ENCODE measurements at places on chromosomes 1 and 21.
A peak's percentile ranks its signal among the peaks of the same experiment; 100 is the strongest.

DNA sequence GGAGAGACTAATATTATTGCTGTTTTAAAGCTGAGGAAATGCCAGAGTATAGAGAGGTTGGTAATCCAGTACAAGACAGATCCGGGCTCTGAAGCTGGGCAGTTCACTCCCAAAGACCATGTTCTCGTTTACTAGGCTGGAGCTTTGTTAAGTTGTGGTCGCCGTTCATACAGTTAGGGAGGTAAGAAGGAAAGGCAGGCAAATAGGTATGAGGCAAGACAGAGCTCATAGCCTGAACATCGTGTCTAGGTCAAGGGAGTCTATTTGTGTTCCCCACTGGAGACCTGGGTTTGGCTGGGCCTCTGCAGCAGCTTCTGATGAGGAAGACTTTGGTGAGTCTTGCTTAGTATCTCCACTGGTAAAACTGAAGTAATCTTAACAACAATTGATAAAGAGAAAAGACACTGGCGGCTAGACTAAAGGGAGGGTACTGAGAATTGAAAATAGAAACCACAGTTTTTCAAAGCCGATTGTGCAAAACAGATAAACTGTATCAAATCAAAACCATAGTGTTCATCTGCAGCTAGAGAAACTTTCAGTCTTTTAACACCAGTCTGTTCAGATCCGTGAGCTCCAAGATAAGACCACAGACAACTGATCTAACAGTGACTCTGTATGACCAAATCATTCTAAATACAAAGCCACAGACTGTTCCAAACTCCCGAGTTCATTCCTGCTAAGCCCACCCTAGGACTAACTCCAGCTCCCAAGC is 217.0 kb upstream of the FAM78B start:
- no peak for DNase-seq

DNA sequence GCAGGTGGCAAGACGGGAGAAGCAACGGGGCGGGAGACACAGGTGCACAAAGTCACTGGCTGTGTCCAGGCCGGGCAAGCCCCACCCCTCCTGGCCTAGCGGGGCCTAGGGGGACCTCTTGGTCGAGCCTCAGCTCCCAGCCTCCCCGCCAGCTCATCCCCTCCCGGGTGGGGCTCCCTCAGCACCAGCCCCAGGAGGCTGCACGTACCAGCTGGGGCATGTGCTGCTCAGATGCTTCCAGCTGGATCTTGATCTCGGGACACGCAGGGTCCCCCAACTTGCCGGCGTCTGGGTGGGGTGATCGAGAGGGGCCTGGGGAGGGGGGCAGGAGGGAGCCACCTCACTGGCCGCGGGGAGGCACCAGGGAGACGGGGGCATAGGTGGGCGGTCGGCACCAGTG is 71.4 kb downstream of the RAP1GAP start:
- no peak for DNase-seq

DNA sequence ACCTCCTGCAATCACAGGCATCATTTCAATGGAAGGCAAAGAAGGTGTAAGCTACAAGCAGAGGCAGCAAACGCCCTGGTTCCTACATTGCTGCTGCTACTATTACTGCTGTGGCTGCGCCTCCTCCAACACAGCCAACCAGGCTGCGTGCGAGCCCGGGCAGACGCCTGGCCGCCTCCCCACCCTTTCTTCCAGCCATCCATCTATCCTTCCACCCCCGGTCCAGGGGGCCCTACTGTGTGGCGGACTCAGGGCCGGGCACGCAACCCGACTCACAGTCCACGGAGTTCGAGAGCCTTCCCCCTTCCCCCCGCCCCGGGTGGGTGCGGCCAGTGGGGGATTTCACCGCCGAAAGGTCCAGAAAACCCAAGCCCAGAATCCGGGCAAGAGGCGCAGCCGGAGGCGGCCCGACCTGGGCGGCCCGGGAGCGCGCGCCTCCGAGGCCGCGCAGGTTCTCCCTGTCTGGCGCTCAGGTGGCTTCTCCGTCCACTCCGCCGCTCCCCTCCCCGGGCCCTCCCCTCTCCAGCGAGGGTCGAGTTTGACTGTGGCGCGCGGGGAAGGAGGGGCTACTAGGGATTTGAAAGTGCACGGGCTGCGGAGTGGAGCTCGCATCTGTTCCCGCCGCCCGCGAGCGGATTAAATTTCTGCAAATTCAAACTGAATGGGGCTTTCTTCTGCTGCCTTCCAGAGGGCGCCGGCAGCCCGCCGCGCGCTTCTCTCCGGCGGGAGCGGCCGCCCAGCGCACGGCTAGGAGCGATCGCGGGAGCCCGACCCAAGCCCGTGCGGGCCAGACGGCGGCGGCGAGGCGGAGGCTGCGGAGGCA is at the start of gene HUNK:
Gene HUNK, plus strand, starts transcription at position 569 of the 823 bp plus-strand sequence. CDS start 655 bp downstream, outside the sequence.
- DNase-seq, result peak; percentile 31

- DNase-seq, result no peak
Observed at GRCh38 chr1:92125204-92125603, 45.1 kb downstream of the BTBD8 start.

DNA sequence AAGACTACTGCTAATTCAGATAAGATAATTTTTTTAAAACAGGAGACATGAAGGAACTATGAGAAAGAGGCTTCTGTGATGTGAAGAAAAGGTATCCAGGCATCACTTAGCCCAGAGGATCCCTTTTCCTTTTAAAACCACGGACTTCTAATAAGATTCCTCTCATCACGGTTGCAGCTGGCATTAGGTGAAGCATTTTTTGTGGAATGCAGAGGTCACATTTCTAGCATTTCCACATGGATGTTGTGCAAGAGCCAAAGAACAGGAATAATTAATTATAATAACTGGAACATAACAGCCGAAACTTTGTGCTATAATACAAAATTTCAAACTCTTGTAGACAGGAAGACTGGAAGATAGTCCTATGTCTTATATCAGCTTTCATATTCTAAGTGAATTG is 27.6 kb downstream of the CYP2J2 start:
- DNase-seq, result no peak

GRCh38 chr1:116679091-116679827 is 11.7 kb upstream of the IGSF3 start:
- DNase-seq, result no peak

- no peak for DNase-seq
Observed at GRCh38 chr1:233972563-233972950, 68.1 kb downstream of the SLC35F3 start.

DNA sequence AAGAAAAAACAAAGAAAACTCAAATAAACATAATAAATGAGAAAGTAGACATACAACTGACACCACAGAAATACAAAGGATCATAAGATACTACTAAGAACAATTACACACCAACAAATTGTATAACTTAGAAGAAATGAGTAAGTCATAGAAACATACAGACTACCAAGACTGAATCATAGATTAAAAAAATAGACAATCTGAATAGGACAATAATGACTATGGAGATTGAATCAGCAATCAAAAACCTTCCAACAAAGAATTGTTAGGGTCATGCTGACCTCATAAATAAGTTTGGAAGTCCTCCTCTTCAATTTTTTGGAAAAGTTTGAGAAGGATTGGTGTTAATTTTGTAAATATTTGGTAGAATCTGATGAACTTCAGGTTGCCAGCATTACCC is 159.0 kb downstream of the PTBP2 start:
- no peak for DNase-seq

DNA sequence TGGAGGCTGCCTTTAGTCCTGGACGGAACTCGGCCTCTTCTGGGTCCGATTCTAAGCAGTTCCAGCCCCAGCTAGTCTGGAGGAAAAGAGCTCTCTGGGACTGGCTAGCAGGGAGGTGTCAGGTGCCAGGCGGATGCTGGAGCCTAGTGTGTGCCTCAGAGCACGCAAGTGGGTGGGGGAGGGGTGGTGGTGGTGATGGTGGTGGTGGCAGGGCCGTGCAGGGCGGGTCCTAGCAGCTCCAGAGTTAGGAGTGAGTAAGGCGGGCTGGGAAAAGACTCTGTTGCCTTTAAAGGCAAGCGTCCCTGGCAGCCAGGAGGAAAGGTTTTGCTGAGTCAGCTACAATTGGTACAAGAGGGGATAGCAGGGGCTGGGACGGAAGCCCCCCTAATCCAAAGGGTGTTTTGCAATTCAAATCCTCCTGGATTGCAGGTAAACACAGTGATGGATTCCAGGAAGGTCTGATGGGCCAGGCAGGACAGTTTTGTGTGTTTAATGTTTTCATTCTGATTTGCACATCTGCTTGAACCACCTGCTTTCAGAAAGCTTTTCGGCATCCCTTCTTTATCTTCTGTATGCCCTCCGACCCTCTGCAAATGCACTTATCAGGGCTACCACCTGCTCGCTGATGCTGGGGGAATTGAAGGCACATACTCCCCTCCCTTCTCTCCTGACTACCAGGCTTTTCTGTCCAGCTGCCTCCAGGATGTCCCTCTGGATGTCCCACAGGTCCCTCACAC is 4.1 kb upstream of the SLC2A1 start:
- no peak for DNase-seq

DNA sequence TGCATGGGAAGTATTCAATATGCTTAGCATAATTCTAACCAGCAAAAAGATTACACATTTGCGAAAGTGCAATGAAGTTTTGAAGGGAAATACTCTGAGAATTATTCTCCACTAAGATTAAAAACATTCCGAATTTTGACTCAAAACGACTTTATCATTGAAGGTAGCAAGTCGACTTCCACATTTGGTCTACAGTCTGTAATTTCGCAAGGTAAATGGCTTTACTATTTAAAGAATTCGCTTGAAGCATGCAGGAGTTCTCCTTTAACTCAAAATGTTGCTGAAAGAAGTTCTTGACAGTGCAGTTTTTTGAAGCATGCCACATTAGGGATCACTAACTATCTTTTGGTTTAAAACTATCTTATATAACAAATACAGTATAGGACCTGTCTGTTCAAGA is 161.0 kb upstream of the HP1BP3 start:
- no peak for DNase-seq

DNA sequence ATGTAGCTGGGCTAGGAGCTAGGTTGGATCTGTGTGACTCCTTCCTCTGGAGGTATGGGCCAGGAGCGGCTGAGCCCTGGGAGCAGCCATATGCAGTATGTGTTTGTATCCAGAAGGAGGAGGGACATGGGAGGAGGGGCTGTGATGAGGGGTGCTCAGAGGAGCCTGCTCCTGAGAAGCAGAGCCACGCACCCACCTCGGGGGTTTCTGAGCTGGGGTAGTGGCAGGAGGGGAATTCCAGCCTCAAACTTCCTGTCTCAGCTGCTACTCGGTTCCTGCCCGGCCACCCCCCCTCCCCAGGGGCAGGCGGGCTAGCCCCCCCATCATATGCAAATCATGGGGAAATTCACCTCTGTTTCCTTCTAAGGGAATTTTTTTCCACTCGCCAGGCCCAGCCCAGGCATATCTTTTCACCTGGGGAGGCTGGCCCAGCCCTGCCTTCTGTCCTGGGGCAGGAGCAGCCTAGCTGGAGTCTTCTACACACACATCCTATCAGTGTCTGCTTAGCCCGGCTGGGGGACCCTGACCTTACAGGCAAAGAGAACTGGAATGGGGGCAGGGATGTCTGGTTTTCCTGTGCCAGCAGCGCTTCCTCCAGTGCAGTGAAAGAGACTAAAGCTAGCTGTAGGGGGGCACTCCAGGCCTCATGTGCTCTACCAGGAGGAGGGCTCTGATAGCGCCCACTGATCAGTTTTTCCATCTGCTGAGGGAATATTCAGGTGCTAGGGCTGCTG is 3.0 kb downstream of the ZC3H12A start:
- DNase-seq, result peak; percentile 63

- no peak for DNase-seq
Observed at GRCh38 chr1:72286401-72286800, 4.1 kb upstream of the NEGR1 start.

DNA sequence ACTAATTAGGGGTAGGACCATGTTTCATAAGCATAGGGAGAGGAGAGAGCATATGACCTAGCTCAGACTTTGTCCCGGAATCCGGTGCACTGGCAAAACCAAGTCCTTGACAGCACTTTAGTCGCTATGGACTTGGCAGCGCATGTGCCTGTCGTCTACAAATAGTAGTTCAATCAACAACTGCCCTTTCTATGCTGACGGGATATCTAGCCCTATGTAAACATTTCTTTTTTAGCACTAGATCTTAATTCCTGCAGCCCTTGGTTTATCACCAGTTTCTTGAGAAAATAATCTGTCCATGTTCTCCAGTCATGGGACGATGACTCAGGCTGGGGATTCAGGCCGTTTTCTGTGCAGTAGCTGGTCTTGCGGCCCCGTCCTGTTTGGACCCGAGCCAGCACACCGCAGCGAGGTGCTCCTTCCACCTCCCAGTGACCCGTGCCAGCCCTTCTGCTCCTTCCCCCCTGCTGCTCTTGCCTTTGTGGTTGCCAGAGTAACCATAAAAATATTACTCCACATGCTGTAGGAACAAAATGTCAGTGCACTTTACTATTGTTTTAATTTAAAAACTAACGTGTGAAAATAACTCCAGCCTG is 8.6 kb upstream of the MT1HL1 start:
- no peak for DNase-seq

- no peak for DNase-seq
Observed at GRCh38 chr1:24992124-24992760, 62.2 kb upstream of the RUNX3 start.

DNA sequence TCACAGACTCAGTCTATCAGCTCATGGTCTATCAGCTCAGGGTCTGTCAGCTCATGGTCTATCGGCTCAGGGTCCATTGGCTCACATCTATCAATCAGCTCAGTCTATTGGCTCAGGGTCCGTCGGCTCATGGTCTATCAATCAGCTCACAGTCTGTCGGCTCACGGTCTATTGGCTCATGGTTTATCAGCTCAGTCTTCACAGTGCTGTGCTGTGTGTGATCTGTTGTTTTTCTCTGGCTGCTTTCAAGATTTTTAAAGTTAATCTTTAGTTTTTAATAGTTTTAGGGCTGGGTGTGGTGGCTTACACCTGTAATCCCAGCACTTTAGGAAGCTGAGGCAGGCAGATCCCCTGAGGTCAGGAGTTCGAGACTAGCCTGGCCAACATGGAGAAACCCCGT is 14.4 kb downstream of the C1orf159 start:
- no peak for DNase-seq

GRCh38 chr1:186976700-186977099 is 148.0 kb downstream of the PLA2G4A start:
- DNase-seq, result no peak

- DNase-seq, result no peak
Observed at GRCh38 chr1:208868554-208868953, 624.4 kb upstream of the PLXNA2 start.

- DNase-seq, result no peak
Observed at GRCh38 chr1:226799634-226800281, 60.7 kb upstream of the ITPKB start.

GRCh38 chr1:21573971-21574465 is 64.8 kb downstream of the ALPL start:
- no peak for DNase-seq

GRCh38 chr1:156246241-156246780 is 1.5 kb downstream of the PAQR6 start:
- DNase-seq, result no peak

GRCh38 chr21:42171091-42172053 is 47.6 kb upstream of the ABCG1 start:
- no peak for DNase-seq

- DNase-seq, result no peak
Observed at GRCh38 chr21:43985690-43986251, 26.3 kb upstream of the TRAPPC10 start.

Data from GM12891 (cell line).